ENCODE measurements at places on chromosomes 1 and 21.

GRCh38 chr1:31861346-31861745, 45.5 kb upstream of the SPOCD1 start:
- no peak for DNase-seq

DNA sequence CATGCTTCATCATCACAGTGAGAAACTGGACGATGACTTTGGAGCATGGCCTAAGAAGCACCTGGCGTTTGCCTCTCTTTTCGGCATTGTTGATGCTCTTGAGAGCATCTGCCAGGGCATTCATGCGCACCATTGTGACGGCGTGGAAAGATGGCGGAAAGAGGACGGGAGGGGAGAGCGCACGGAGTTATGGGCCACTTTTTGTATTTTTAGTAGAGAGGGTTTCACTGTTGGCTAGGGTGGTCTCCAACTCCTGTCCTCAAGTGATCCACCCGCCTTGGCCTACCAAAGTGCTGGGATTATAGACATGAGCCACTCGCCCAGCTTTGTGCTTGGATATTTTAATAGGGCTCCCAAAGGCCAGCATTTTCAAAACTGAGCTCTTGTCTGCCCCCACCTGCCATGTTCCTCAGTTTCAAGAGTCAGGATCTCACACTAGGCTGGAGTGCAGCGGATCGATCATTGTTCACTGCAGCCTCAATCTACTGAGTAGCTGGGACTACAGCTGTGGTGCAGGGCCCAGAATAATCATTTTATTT, 5.3 kb downstream of the RPS8 start:
- no peak for DNase-seq

GRCh38 chr1:101550581-101550980, 313.8 kb downstream of the S1PR1 start:
- DNase-seq: no peak

DNA sequence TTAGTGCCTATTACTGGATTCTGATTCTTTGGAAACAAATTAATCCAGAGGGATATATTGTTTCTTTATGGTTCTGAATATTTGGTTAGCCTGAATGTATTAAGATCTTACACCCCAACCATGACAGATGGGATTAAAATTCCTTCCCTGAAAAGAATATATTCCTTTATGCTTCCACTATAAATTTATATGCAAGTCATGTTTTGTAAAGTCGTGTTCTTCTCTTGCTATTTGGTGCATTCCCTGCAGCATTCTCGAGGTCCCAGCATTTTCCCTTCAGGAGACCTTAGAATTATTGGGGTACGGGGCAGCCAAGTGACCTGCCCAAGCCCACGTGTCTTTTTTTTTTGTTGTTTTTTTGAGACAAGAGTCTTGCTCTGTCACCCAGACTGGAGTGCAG, 62.4 kb downstream of the DISC1 start:
- DNase-seq: no peak

GRCh38 chr1:38915352-38915948, 26.2 kb downstream of the RHBDL2 start:
- no peak for DNase-seq

DNA sequence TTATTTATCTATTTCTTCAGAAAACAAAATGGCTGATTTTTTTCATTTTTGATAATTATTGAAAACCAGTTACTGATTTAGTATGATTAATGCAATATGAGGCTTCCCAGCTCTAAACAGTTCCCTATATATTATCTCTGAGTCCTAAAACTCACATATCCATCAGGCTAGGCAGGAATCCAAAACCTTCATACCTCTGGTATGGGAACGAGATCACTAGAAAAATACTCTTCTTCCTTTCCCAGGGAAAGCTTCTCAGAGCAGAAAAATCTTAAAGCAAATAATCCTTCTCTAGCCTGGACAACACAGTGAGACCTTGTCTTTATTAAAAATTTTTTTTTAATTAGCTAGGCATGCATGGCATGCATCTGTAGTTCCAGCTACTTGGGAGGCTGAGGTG, 42.5 kb downstream of the KDM5B start:
- no peak for DNase-seq

- DNase-seq: peak; percentile 55
Observed at GRCh38 chr1:21468599-21468998, 28.7 kb downstream of the NBPF3 start.

DNA sequence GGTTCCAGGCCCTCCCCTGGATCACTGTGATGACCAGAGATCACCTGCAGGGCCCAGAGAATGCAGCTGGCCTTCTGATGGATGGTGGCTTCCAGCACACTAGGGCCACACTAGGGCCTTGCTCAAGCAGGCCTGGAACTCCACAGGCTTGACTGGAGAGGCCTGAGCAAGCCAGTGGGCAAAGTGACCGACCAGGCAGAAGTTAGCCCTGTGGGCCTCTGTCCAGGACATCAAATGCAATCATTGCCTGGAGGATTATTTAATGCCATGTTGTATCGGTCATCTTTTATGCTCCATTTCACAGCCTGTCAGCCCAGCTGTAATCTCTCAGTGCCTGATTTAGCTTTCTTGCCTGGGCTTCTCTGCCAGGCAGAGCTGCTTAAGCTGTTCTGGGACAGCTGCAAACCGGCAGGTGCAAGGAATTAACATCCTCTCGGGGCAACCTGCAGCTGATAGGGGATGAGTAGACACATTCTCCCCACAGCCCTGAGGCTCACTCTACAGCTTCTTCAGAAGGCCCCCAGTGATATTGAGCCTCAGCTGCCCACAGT, 17.7 kb downstream of the NENF start:
- DNase-seq: no peak

GRCh38 chr1:54324251-54325140, 81.7 kb downstream of the SSBP3 start:
- DNase-seq: no peak
